ENCODE measurements at places on chromosomes 13 and 19.

GRCh38 chr13:110411688-110412059 lies 104.6 kb downstream of the COL4A2 start:
- no peak for DNase-seq

- no peak for DNase-seq
Observed at GRCh38 chr13:95784161-95784899, 107.4 kb downstream of the DNAJC3 start.

- no peak for DNase-seq
Observed at GRCh38 chr13:98686270-98686669, 66.2 kb downstream of the SLC15A1 start.

DNA sequence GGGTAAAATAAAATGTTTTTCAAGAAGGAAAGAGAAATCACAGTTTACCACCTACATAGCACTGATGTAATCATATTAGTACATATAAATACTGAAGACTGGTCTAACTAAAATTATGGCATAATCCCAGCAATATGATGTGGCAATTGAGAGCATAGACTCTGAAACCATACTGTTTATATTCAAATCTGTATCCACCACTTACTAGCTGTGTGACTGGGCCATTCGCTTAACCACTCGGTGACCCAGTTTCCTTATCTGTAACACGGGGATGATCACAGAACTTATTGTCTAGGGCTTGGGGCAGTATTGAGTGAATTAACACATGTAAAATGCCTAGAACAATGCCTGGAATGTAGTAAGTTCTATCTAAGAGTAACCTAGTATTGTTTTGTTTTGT lies 13.1 kb upstream of the GTF3A start:
- no peak for DNase-seq

GRCh38 chr19:48815870-48816501 lies 5.2 kb upstream of the BCAT2 start:
- DNase-seq, result no peak

- DNase-seq, result no peak
Observed at GRCh38 chr19:4077800-4078684, 11.3 kb upstream of the ZBTB7A start.

DNA sequence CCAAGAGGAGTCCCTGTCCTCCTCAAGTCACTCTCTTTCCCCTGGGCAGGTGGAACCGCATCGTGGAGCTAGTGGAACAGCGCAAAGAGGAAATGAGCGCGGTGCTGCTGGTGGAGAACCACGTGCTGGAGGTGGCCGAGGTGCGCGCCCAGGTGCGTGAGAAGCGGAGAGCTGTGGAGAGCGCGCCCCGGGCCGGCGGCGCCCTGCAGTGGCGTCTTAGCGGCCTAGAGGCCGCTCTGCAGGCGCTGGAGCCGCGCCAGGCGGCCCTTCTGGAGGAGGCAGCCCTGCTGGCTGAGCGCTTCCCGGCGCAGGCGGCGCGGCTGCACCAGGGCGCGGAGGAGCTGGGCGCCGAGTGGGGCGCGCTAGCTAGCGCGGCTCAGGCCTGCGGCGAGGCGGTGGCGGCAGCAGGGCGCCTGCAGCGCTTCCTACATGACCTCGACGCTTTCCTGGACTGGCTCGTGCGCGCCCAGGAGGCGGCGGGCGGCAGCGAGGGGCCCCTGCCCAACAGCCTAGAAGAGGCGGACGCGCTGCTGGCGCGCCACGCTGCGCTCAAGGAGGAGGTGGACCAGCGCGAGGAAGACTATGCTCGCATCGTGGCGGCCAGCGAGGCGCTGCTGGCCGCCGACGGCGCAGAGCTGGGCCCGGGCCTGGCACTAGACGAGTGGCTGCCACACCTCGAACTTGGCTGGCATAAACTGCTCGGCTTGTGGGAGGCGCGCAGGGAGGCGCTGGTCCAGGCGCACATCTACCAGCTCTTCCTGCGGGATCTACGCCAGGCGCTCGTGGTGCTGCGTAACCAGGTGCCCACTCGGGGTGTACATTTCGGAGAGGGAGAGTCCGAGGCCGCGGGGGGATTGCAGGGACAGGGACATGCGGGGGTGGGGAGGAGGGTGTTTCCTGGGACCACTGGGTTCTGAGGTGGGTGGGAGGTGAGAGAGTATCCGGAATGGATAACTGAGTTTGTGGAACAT lies 52.8 kb downstream of the SPTBN4 start:
- no peak for DNase-seq

GRCh38 chr13:43389573-43389972 lies 366.2 kb downstream of the DNAJC15 start:
- DNase-seq, result no peak

GRCh38 chr19:45601115-45601514 lies 897 bp downstream of the GPR4 start:
- DNase-seq, result no peak

GRCh38 chr19:5172859-5173630 lies 167.6 kb downstream of the PTPRS start:
- no peak for DNase-seq

DNA sequence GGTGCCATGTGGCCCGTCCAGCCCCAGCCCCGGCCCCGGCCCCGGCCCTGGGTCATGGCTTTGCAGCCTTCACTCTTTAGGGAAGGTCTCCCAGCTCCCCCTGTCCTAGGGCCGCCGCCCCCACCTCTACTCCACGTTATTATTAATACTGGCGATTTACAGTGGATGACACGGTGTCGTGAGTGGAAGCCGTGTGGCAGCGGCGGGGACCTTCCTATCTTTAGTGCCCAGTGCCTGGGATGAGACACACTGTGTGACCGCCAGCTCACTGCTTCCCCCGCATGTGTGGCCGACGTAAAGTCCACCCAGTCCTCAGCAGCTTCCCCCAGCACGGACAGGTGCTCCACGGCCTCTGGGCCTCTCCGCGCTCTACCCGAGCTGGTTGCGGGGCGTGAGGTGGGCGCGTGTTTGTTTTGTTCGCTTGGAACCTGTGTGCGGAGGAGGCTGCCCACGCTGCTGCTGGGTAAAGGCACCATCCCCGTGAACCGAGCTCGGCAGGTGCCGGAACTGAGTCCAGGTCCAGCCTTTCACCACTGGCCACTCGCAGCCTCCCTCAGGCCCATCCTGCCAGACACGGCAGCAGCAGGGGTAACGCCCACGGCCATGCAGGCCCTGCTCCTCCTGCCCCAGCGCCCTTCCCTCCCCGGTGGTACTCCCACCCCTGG lies 70.9 kb upstream of the MCF2L start:
- no peak for DNase-seq

- no peak for DNase-seq
Observed at GRCh38 chr13:27347211-27347772, 76.7 kb downstream of the RASL11A start.

DNA sequence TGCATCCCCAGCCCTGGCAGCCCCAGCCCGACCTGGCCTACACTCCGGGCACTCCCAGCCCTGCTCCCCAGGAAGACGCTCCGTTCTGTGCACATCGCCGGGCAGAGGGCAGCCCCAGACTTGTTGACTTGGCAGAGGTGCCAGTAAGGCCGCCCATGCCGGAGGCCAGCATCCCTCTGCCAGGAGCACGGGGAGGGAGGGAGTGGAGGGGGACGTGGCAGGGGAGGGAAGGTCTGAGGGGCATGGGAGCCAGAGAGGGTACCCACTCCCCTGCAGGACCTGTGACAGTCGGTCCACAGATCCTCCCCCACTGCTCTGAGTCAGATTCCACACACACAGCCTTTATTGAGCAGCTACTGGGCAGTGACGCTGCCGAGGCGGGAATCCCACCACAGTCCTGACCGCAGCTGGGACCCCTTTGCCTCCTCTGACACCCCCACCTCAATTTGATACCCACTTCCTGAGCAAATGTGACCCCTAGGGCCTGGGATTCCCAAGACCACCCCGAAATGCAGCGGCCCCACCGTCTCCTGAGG lies 1.9 kb upstream of the NKPD1 start:
- no peak for DNase-seq

GRCh38 chr13:52846567-52847321 lies 1.7 kb downstream of the PCDH8 start:
- DNase-seq, result no peak

DNA sequence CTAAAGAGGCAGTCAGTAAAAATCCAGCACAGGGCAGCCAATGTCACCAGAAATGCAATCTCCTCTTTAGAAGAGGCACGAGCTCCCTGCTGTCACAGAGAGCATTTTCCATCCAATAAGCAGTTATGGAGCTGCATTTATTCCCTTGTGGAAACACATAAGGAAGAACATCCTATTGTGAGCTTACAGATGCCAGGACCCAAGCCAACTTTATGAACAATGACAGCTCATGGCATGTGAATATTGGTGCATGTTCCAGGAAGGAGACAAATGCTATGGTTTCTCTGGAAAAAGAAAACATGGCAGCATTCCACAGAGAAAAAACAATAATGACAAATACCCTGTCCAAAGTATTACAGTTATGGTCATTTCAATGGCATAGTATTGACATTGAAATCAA lies 955.6 kb downstream of the UQCRFS1 start:
- no peak for DNase-seq

- no peak for DNase-seq
Observed at GRCh38 chr19:41554907-41555306, 21.1 kb upstream of the CEACAM21 start.

GRCh38 chr19:44757057-44757734 lies 8.7 kb downstream of the BCL3 start:
- DNase-seq, result no peak

GRCh38 chr13:101205408-101205807 lies 210.9 kb downstream of the NALCN start:
- no peak for DNase-seq

- DNase-seq, result no peak
Observed at GRCh38 chr19:5588441-5588840, 20.7 kb upstream of the TINCR start.

DNA sequence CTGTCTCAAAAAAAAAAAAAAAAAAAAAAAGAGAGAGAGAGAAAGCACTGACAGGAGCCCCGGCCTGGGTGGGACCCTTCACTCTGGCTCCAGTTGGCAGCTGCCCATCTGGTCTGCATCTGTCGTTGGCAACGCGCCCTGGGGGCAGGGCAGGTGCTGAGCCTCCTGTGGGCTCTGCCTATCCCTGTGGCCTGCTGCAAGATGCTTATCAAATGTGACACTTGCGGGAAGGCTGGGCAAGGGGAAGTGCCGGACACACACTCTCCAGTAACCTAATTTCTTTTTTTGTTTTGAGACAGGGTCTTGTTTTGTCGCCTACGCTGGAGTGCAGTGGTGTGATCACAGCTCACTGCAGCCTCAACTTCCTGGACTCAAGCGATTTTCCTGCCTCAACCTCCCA lies 10.7 kb upstream of the KPTN start:
- DNase-seq, result no peak

- no peak for DNase-seq
Observed at GRCh38 chr19:38743394-38744297, 628 bp downstream of the CAPN12 start.

DNA sequence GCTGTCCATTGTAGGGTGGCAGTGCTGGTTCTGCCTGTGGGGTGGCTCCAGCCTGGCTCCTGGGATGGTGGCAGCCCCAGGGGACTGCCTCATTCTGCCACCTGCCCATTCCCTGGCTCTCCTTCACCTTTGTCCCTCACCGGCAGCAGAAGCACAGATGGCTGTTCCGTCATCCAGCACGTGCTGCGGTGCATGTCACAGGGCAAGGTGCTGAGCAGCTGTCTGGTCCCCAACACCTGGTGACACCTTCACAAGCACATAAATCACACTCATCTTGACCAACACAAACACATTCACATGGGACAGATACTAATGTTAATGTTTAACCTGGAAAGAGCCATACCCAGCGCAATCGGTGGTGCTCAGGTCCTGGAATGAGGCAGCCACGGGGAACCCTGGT lies 126.8 kb downstream of the UQCRFS1 start:
- no peak for DNase-seq

GRCh38 chr19:13172346-13173138 lies 22.3 kb downstream of the IER2 start:
- no peak for DNase-seq

GRCh38 chr19:48634424-48635262 lies 2.5 kb downstream of the DBP start:
- peak; percentile 84 for DNase-seq

GRCh38 chr13:31150315-31150985 lies 11.3 kb downstream of the HSPH1 start:
- DNase-seq, result no peak

GRCh38 chr13:102983496-102983895 lies 82.7 kb downstream of the SLC10A2 start:
- no peak for DNase-seq

DNA sequence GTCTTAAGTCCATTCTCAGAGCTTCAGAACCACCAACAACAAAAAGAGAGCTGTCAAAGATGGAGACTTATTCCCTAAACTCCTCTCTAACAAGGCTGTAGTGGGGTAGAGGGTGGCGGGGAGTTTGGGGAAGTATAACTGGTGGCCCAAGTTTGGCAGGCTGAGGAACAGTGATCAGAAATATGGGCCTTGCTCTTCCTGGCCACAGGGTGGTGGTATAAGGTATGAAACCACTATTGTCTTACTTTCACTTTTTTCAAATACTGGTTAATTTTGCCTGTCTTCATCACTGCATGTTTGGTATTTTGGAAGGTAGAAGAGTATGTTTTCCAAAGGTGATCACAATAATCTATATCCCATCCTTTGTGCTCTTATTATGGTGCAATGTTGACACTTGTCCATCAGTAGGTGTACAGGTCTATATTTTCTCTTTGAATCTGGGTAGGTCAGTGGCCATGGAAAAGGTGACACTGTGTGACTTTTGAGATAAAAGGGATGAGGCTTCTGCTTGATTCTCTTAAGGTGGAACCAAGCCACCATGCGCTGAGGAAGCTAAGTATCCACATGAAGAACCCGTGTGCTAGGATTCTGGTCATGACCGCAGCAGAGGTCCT lies 23.2 kb upstream of the GPC5 start:
- DNase-seq, result no peak

DNA sequence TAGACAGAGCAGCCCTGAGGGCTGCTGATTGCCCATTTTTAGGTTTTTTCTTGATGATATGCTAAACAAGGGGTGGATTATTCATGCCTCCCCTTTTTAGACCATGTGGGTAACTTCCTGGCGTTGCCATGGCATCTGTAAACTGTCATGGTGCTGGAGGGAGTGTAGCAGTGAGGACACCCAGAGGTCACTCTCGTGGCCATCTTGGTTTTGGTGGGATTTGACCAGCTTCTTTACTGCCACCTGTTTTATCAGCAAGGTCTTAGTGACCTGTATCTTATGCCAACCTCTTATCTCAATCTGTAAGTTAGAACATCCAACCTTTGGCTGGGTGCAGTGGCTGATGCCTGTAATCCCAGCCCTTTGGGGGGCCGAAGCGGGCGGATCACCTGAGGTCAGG lies 148.0 kb downstream of the PTPRS start:
- no peak for DNase-seq

DNA sequence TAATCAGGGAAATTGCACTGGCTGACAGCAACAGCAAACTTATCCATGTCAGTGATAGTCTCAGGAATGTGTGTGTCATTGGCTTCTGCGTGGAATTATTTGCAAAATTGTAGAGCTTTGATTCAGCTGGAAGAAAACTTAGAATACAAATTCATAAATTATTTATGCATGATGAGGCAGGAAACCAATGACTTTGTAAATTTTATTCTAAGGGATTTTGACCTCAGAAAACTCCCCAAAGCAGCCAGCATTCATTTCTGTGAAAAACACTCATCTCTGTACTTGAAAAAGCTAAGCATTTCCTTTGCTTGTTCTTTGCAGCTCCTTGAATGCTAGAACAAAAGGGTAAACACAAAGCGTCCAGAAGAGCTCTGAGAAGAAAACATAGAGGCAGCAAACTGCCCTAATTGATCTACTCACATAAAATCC lies 162.4 kb downstream of the DCT start:
- no peak for DNase-seq

All from esophagus squamous epithelium (tissue), 5 donors.